Neural crest cell (in vitro differentiated cells): ENCODE measurements at places on chromosomes 3 and 15.
A peak's percentile ranks its signal among the peaks of the same experiment; 100 is the strongest.

GRCh38 chr15:59376733-59377132 lies 4.1 kb upstream of the MYO1E start:
- peaks cover 15% of the 10 kb centered on the region for H3K27me3 ChIP-seq
- H3K36me3 ChIP-seq, result no peaks in the 10 kb centered on the region
- DNase-seq, result no peak
- peaks cover 15% of the 10 kb centered on the region for H3K4me1 ChIP-seq
- no peak overlapping the region for H3K4me3 ChIP-seq

DNA sequence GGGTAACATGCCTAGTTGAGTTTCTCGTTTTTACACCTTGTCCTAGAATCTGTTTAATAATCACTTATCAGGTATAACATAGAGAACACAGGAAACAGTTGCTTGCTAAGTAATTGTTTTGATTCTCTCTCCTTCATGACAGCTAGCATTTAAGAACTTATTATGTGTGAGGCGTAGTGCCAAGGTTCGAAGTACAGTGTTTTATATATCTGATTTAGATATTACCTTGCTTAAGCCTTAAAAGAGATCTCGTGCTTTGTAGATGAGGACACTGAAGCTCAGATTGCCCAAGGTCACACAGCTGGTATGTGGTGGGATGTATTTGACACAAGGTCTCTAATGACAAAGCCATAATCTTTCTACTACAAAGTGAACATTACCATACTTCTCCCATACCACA lies 29.0 kb upstream of the IFT57 start:
- H3K4me1 ChIP-seq, result no peaks in the 10 kb centered on the region
- H3K27ac ChIP-seq, result no peak overlapping the region
- DNase-seq, result no peak
- no peaks in the 10 kb centered on the region for H3K36me3 ChIP-seq
- no peak overlapping the region for H3K4me3 ChIP-seq
- H3K27me3 ChIP-seq, result no peaks in the 10 kb centered on the region

DNA sequence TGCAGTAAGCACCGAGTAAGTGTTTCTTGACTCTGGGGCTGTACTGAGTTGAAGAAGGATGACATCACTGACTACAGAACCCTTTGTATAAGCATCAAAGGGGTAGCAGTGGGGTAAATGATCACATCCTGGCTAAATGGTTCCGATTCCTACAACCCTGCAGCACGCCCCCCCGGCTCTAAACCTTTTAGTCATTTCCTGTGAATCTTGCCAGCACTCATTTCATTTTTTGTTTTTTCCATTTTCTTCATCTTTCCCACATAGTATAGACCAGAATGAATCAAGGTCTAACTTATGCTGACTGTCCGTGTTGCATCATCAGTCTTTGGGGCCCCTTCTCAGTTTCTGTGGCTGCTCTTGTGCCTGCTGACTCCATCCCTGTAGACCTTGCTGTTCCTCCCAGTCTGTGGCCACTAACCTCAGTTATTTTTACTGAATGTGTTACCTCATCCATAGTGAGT lies 383.1 kb upstream of the TPRG1 start:
- DNase-seq, result no peak
- peaks cover 11% of the 10 kb centered on the region for H3K4me1 ChIP-seq
- H3K4me3 ChIP-seq, result no peak overlapping the region
- no peaks in the 10 kb centered on the region for H3K27me3 ChIP-seq

DNA sequence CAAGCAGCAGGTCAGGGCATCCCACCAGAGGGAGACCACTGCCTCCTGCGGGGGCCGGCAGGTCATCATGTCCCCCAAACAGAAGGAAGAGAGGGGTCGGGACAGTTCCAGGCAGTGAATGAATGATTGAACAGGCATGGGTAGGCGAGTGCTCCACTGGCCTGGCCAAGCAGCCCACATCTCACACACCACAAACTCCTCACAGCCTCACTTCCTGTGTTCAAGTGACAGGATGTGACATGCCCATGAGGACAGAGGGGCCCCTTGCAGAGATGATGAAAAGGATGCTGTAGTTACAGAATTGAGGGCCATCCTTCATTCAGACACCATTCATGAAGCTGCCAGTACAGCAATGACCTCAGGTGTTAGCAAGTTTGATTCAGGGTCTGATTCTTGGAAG lies 3.7 kb downstream of the IQSEC1 start:
- peaks cover 17% of the 10 kb centered on the region for H3K27me3 ChIP-seq
- peak overlapping the region; percentile 35 for H3K27ac ChIP-seq
- no peaks in the 10 kb centered on the region for H3K36me3 ChIP-seq
- DNase-seq, result no peak
